ENCODE measurements at places on chromosomes 11 and 22. TPM values are rescaled to one million over a fixed set of nuclear protein-coding genes. Genes with fewer than 3 reads are reported as not detected.

GRCh38 chr11:95443386-95443785 lies 212.4 kb upstream of the SESN3 start:
- DNase-seq: no peak

DNA sequence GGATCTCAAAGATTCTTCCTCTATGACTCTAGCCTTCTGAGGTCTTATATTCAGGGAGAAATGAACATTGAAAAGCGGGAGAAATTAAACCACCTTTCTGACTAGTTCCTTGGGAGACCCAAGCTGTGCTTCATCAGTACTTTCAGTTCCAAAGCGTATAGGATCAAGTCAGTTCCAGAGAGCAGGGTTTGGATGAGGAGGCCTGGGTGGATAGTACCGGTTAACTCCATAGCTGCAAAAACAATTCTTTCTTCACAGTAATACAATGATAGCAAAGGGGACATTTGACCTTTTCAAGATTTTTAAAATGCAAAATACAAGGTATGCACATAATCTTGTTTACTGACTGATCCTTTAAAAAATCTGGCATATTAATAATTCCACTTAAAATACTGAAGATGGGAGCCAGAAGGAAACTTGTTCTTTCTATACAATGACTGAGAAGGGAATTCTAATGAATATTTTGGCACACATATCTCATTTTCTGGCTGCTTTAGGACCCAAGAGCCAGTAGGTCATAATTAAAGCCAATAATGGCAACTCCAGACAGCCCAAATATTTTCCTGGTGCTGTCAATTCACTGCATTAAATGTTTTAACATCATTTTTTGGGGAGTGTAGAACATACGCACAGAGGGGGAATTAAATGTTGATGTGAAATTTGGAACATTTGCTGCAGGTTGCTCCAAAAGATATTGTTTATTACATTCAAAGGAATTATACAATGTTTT lies 16.0 kb downstream of the ADM start:
- DNase-seq: no peak

DNA sequence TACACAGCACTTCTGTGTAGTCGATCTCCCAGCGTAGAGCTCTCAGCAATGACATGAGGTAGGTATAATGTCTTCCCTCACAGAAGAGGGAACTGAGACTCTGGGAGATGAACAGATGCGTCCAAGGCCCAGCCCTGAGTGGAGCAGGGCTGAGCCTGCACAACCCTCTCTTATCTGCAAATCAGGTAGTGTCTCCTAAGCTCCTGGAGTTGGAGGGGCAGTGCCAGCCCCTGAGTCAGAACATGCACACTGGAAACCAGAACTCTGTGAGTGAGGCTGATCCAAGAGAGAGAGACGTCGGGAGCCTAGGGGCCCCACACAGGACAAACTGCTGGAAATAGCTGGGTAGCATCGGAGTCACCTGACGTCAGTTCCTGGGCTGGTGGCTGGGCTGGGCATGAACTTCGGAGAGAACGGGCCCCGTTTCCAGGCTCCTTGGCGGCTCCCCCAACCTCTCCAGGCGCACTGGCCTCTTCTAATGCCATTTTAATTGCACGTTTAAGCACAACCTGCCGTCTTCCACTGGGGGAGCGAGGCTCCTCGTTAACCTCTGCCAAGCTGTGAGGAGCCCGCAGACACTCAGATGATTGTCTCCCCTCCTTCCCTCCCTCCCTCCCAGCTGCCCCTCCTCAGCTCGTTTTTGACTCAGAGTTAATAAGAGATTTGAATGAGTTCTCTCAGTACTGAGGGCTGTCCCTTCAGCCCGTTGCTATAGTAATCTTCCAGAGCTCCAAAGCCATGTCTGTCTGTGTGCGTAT lies 191.2 kb upstream of the TBCEL start:
- DNase-seq: no peak

- DNase-seq: no peak
Measured at GRCh38 chr11:126996036-126996804, 4.3 kb downstream of the KIRREL3 start.

Gene KCNJ1
- total RNA-seq: not detected

Gene NLRP10
- 19.7 TPM for total RNA-seq
